Activated CD4-positive, CD25-positive, alpha-beta regulatory T cell (primary cell): ENCODE measurements at places on chromosomes 5 and 9.

- DNase-seq = no peak
These were observed 67.1 kb upstream of the PLPP6 start for GRCh38 chr9:4594994-4595393.

- no peak for DNase-seq
These were observed 231.0 kb downstream of the RAB3C start for GRCh38 chr5:58813855-58814254.

DNA sequence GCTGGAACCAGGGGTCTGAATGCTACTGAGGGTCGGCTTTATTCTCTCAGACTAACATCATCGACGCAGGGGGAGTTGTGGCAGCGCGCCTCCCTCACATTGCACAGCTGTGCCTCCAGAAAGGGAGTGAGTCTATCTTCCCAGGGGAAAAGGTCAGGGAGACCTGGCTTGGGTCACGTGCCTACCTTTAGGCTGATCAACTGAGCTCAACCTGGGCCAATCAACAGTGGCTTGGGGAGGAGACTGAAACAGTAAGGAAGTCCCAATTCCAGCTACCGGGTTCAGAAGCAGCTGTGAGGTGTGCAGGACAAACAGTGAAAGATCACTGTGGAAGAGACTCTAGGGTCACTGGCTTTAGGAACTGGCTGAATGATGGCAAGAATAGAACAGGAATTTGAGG lies 14.3 kb downstream of the SNX30 start:
- no peak for DNase-seq

DNA sequence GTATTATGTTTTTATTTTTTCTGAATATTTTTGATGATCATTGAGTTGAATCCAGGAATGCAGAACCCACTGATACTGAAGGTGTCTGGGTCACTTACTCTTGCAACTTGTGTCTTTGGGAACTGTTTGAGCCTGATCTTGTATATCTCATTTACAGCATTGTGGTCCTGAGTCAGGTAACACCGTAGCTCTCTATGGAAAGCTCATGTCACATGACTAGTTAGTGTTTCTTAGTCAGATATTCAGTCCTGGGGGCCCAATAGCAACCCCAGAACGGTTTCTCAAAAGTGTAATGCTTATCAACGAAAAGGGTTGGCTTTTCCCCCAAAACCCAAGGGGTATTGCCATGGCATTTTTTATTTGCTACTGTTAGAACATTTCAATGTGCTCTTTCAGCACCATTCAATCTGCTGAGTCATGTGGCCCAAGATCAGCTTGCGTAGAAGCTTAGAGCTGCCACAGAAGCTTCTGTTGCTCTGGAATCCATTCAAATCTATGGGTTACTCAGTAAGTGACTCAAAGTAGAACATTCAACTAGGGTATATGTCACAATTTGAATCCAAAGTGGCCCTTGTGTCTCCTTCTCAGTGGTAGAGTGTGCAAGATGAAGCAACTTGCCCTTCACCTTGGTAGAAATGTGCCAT lies 12.1 kb upstream of the PTAR1 start:
- DNase-seq = no peak

- no peak for DNase-seq
These were observed 103.7 kb downstream of the SIL1 start for GRCh38 chr5:139094154-139095131.

DNA sequence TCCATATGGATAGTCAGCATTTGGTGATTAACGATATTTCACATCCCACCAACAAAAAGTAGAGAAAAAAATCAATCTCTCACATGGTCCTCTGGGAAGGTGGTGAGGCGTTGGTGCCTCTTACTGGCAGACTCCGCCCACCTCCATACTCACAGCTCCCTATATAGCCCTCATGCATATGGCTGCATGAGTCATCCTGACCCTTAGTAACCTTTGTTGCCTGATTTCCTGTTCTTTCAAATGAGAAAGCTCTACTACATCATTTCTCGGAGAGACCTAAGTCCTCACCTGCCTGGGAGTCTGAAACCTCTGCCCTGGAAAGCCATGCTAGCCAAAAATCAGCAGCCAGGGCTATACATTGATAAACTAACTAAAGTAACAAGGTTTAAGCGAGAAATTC lies 33.3 kb upstream of the ABCA1 start:
- DNase-seq = peak; percentile 5

- no peak for DNase-seq
These were observed 72.8 kb downstream of the SLF1 start for GRCh38 chr5:94691291-94691690.

GRCh38 chr5:174798551-174798951 lies 74.2 kb downstream of the MSX2 start:
- no peak for DNase-seq

DNA sequence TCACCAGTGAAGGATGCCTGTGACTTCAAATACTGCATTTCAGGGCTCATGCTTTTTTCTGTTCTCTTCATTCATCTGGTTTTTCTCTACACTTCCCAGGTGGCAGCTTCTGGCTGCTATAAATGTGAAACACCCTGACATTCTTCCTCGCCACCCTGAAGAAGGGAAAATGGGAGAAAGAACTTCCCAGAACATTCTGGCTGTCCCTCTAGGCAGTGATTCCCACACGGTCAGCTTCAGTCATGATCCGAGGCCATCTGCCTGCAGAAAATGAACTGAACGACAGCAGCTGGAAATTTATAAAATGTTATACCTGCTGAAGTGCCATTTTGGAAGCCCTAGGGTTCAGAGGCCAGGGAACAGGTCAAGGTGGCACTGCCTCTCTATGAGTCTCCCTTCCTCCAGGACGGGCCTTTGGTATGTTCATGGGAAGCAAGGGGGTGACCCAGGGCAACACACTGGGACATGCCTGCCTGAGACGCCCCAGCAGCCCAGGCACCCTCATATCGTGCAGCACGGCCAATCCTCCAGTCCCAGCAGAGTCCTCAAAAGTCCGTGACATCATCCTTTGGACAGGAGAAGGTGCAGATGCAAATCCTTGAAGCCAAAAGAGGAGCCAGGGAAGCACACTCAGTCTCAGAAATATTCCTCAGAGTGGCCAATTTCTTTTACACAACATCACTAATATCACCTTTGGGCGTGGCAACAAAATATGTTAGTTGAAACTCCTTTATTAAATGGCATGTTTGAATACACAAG lies 107.1 kb downstream of the SEMA5A start:
- DNase-seq = no peak

DNA sequence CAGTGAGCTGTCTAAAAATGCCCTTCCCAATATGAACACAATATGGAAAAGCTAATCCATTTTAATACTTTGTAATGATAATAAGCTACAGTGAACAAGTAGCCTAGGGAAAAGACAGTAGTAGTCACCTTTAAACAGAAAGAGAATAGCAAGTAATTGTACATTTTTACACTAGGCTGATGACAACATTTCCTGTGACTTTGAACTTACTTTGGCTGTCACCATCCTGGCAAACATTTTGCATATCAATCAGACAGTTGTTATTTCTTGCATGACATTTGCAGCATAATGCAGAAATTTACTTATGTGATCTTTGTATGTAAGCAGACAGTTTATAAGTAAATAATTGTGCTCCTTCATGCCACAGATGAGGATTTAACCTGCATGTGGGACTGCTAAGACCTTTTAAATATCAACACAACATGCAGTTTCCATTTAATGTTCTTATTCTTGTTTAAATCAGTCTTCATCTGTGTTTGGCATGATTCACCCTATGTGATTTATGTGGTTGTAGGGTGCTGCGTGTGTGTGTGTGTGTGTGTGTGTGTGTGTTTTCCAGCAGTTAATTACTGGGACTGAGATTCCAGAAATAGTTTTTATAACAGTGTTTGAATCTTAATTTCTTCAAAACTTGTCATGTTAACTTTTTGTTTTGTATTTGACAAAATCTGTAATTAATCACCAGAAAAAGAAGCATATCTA lies 997.1 kb upstream of the ARRDC3 start:
- DNase-seq = no peak

DNA sequence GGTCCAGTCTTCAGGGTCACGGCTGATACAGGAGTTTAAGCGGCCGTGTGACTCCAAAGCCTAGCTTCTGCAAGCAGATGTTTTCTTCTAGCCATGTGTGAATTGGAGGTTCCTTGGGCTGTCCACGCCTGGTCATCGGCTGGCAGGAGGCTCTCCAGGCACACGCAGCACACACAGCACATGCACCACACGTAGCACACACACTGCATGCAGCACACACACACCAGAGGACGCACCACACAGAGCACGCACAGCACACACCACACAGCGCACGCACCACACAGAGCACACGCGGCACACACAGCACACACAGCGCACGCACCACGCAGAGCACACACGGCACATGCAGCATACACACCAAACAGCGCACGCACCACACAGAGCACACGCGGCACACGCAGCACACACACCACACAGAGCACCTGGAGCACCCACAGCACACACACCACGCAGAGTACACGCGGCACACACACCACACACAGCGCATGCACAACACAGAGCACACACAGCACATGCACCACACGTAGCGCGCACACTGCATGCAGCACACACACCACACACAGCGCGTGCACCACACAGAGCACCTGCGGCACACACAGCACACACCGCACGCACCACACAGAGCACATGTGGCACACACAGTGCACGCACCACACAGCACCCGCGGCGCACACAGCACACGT lies 234.3 kb downstream of the FANCC start:
- no peak for DNase-seq

GRCh38 chr5:57777174-57777581 lies 294.6 kb upstream of the ACTBL2 start:
- no peak for DNase-seq

- DNase-seq = no peak
These were observed 367.7 kb downstream of the CDK5RAP2 start for GRCh38 chr9:120212153-120212852.

GRCh38 chr5:13348568-13348967 lies 595.9 kb downstream of the DNAH5 start:
- DNase-seq = no peak

- no peak for DNase-seq
These were observed 23.1 kb upstream of the ZNF354B start for GRCh38 chr5:178836628-178837027.
